ENCODE measurements at places on chromosomes 12 and 14.

- no peak for DNase-seq
These were observed 759.5 kb upstream of the TBX3 start for GRCh38 chr12:115443351-115443938.

DNA sequence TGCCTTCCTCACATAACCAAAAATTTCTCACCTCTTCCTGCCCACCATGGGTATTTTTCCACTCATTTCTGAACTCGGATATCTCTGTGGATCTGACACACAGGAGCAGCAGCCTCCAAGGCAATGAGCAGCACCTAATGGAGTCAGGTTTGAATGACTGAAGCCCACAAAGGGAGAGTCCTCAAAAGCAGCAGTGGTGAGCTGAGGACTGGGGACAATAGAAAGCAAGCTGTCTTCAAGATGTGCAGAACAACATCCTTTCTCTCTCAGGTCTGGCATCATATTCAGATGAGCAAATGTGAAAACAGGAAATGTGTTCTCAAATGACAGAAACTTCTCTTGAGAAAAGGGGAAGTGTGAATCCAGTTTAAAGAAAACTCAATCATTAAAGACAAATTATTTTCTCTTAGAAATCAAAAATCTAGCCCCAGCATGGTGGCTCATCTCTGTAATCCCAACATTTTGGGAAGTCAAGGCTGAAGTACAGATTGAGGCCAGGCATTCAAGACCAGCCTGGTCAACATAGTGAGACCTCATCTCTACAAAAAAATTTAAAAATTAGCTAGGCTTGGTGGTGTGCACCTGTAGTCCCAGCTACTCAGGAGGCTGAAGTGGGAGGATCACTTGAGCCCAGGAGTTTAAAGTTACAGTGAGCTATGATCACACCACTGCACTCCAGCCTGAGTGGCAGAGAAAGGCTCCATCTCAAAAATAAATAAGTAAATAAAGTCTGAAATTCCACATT, 54.2 kb downstream of the C12orf42 start:
- peak; percentile 57 for DNase-seq

DNA sequence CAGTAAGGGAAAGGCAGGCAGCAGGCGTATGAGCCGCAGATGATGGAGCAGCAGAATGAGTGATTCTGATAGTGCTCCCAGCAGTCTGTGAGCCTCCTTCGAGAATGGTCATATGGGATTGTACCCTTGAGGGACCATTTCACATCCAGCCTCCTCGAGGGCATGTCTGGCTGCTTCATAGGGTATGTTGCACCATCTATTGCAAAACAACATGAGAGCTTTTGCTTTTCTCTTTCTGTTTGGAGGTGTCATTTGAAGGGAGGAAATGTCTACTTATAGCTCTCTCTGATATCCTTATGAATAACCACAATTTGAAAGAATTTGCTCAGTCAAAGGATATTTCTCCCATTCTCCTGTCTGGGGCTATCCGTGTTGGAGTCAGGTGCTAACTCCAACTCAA, 172.8 kb downstream of the TMEM132C start:
- DNase-seq: no peak

DNA sequence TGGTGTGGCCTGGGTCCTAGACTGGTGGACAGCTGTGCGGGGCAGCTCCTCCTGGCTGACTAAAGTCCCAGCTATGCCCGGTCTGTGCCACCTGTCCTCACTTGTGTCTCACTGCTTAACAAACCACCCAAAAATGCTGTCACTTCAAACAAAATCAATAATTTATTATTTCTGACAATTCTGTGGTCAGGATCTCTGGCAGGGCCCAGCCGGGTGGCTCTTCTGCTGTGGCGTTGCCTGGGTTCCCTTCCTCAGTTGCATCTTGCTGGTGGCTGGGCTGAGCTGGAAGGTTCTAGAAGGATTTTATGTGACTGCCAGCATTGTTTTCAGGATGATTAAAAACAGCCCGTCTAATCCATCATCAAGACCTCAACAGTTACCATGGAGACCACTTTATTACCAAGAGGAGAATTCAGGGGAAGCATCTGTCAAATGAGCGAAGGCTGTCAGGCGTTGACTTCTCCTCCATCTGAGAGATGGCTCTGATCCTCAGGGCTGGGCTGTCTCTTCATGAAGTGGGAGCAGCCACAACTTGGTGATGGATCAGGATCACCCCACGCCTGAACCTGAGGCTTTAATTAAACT, 280.6 kb upstream of the SFSWAP start:
- DNase-seq: no peak

- no peak for DNase-seq
These were observed 1.7 kb downstream of the PAWR start for GRCh38 chr12:79689061-79689476.

DNA sequence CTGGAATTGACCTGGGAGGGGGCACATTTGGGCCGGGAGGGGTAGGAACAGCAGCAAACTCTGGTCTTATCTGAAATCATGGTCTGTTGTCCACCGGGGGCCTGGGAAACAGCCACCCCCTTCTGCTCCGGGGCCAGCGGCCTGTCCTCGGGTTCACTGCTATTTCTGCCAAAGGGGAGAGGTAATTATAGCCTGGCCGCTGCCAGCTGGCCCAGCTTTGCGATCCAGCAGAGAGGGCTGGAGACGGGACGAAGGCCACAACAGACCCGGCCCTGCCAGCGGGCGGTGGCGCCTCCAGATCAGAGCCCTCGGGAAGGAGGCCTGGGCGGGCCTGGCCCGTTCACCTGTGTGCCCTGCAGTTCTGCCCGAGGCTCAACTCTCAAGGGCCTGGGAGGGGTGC, at the start of gene C14orf180:
Gene C14orf180 (plus strand): TSS at position 258 of the 400 bp plus-strand sequence. CDS start 6,667 bp downstream, outside the sequence.
- DNase-seq: no peak

DNA sequence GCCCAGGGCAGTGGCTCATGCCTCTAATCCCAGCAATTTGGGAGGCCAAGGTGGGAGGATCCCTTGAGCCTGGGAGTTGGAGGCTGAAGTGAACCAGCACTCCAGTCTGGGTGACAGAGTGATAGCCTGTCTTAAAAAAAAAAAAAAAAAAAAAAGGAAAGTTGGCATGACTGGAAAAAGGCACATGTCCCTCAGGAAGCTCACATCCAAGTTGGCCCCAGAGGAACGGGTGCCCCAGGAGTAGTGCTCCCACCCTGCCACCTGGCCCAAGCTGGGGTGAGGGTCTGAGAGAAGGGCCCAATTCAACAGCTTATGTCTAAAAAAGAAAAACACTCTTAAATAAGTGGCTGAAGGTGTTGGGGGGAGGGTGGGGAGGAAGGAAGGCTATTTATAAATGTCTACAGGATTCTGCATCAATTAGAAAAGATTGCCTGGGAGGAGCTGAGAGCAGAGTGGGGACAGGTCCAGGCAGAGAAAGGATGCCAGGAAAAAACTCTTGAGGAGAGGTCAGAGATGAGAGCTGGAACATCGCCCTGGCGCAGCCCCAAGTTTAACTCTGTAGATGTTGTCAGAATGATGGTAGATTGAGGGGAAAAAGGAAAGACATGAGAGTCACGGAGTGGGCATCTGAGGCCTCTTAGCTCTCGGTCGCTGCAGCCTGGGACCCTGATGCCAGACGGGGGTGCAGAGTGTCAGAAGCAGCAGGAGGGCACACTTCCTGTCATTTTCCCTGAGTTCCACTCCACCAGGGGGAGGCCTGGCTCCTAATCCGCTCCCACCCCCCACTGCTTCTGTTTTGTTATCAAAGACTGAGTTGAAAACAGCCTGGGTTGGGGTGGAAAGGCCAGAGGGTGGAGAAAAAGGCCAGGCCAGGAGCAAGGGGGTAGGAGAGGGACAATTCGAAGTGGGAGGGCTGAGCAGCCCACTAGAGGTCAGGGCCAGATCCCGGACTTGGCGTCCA, 7.3 kb downstream of the SPRYD3 start:
- DNase-seq: no peak

GRCh38 chr12:12764824-12765223, 20.6 kb upstream of the APOLD1 start:
- DNase-seq: no peak

- no peak for DNase-seq
These were observed 43.5 kb upstream of the FKBP4 start for GRCh38 chr12:2751230-2751629.

Measured in memory B cell (primary cell).